ENCODE measurements at places on chromosomes 11 and 22.

- no peak for DNase-seq
Measured at GRCh38 chr11:92790926-92791616, 178.4 kb upstream of the MTNR1B start.

- peak; percentile 83 for DNase-seq
Measured at GRCh38 chr22:37051391-37052385, at the start of gene KCTD17. Gene KCTD17, plus strand, starts transcription at chr22:37051742. Its CDS starts 19 bp downstream, at chr22:37051761.

DNA sequence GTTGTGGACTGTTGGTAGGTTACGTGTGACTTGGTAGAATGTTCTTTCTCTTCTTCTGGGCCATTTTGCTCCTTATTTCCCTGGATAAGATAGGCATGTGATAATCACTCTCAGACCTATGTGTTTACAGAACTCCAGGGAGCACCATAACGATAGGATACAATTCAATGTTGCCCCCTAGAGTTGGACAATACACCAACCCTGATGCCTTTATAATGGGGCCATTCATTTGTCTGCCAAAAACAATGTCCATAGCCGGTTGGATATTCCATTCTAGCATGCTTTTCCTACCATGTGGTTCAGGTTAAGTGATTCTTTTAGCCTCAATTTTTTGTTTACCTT, 60.5 kb downstream of the APIP start:
- DNase-seq: no peak

GRCh38 chr11:64731601-64732000, 8.6 kb upstream of the NRXN2 start:
- DNase-seq: no peak

GRCh38 chr11:18731441-18731840, 5.5 kb upstream of the IGSF22 start:
- no peak for DNase-seq

GRCh38 chr11:86809561-86809960, 9.2 kb downstream of the PRSS23 start:
- DNase-seq: no peak

- DNase-seq: no peak
Measured at GRCh38 chr11:95193541-95193940, 37.5 kb downstream of the SESN3 start.

GRCh38 chr11:130555251-130555841, 106.9 kb downstream of the ADAMTS15 start:
- DNase-seq: no peak

- DNase-seq: no peak
Measured at GRCh38 chr11:87150936-87151335, 113.2 kb downstream of the TMEM135 start.

- no peak for DNase-seq
Measured at GRCh38 chr22:36068776-36069344, 40.2 kb upstream of the RBFOX2 start.

DNA sequence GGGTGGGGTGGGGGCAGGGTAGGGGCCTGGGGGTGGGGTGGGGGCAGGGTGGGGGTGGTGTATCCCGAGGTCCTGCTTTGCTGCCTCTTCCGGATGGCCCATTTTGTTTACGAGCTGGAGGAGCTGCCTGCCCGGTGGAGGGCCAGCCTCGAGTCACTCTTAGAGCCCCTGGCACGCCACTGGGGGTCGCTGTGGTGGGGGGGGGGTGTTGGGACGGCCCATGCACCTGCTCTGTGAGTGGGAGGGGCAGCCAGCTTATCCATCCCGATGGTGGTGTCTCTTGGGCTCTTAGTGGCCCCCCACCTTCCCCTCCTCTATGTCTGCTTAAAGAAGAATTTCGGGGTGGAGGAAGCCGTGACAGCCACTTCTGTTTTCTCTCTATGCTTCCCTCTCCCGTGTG, 24.6 kb downstream of the MRGPRD start:
- DNase-seq: peak; percentile 12

- no peak for DNase-seq
Measured at GRCh38 chr11:69870766-69871165, 51.5 kb upstream of the FGF3 start.

DNA sequence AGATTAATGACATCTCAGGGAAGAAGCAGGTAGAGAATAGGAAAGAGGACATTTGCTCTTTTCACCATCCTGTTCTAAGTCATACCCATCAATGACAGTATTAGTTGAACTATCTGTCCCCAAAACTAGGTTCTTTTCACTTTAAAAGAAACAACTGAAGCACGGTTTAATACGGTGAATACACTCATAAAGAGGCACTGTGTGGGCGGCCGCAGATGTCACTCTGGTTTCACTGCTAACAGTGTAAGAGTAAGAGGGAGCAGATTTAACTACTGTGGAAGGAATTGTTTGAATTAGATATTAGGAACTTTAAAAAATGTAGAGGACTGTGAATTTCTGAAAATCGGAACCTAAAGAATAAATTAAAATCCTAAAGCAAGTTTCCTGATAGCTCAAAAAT, 49.5 kb downstream of the VSIG10L2 start:
- peak; percentile 52 for DNase-seq

All from activated CD4-positive, alpha-beta T cell treated with anti-CD3 and anti-CD28 coated beads, Interleukin-2, amount 50 U/mL, for 16 hours (primary cell).